ENCODE measurements at places on chromosomes 6 and 20. TPM values are rescaled to one million over a fixed set of nuclear protein-coding genes. Genes with fewer than 3 reads are reported as not detected.

DNA sequence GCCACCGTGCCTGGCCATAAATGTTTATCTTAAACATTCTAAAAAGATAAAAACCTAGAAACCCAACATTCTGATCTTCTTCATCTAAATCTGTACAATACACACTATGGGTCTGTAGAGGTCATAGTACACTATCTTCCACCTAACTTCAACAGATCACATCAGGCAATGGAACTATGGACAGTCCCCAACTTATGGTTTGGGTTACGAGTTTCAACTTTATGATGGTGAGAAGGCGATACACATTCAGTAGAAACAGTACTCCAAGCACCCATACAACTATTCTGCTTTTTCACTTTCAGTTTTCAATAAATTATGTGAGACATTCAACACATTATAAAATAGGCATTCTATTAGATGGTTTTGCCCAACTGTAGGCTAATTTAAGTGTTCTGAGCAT, 23.1 kb downstream of the FKBP5 start:
- DNase-seq: no peak
- H3K27me3 ChIP-seq: no peaks in the 10 kb centered on the region
- H3K27ac ChIP-seq: no peak overlapping the region
- no peak overlapping the region for H3K4me3 ChIP-seq
- H3K36me3 ChIP-seq: peaks cover 28% of the 10 kb centered on the region
- H3K4me1 ChIP-seq: peaks cover 55% of the 10 kb centered on the region

GRCh38 chr6:51514748-51515402, 572.5 kb downstream of the PKHD1 start:
- no peaks in the 10 kb centered on the region for H3K27me3 ChIP-seq
- no peak overlapping the region for H3K4me3 ChIP-seq
- no peaks in the 10 kb centered on the region for H3K36me3 ChIP-seq
- no peak for DNase-seq
- no peak overlapping the region for H3K27ac ChIP-seq

DNA sequence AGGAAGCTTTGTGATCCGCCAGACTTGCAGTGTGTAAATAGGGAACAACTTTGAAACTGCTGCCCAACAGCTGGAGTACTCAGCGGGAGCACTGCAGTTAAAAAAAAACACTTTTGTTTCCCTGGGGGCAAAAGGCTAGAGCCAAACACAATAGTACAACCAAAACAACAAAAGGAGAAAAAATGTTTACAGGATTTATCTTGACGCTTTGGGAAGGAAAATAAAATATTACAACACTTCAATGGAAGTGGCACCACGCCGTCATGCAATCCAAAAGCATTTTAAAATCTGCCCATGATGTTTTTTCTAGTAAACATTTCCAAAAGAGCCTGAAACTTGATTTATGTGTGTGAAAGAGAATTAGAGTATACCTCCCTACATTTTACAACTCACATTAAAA, 26.0 kb downstream of the PTPRK start:
- H3K4me1 ChIP-seq: peaks cover 27% of the 10 kb centered on the region
- H3K27me3 ChIP-seq: no peaks in the 10 kb centered on the region
- DNase-seq: no peak
- no peak overlapping the region for H3K27ac ChIP-seq

DNA sequence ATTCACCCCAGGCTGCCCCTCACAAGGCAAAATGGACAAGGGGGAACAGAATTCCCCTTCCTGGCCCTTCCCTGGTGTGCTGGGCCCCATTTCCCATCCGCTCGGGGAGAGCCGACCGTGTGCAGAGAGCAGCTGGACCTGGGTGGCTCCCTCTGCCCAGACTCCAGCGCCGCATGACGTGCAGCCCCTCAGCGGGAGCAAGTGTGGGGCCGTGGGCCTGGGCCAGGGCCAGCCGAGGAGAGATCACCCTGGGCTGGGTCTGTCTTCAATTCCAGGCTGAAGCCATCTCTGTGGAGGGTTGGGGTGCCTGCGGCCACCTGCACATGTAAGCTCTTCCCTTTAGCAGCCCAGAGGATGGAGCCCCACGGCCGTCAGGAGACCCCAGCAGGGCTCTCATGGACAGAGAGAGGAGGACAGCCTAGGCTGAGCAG, 241.8 kb downstream of the TTLL2 start:
- no peaks in the 10 kb centered on the region for H3K36me3 ChIP-seq
- DNase-seq: no peak
- no peak overlapping the region for H3K4me3 ChIP-seq
- H3K4me1 ChIP-seq: peaks cover 8% of the 10 kb centered on the region
- H3K27ac ChIP-seq: peak overlapping the region; percentile 36
- H3K27me3 ChIP-seq: no peaks in the 10 kb centered on the region

GRCh38 chr20:57939499-57939898, 229.7 kb upstream of the PMEPA1 start:
- no peaks in the 10 kb centered on the region for H3K4me1 ChIP-seq
- no peak for DNase-seq
- H3K4me3 ChIP-seq: no peak overlapping the region

DNA sequence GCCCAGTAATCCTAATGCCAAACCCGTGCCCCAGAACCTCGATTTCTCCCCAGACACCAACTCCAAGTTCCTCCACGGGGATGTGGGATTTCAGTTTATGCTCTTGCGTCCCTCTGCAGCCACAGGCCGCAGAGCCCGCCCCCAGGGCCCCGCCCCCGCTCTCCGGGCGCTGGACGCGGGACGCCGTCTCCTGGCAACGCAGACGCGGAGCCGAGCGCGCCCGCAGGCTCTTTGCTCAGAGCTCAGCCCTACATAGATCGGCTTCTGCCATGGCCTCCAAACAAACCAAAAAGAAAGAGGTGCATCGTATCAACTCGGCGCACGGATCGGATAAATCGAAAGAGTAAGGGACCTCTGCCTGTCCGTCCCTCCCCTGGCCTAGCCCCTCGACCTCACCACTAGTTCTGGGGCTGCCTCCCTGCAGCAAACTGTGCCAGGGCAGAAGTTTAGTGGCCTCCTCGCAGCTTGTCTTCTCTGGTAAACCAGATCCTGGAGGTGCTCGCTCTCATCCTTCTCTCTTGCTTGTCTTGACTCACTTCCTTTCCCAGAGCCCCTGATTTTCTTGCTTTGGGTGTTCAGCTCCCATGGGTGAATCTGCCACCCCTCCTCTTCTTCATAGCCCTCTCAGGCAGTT, at the start of gene ADGB:
TSS of gene ADGB (plus strand) at position 201 of the 634 bp plus-strand sequence. CDS start at position 270, 69 bp downstream.
- no peaks in the 10 kb centered on the region for H3K36me3 ChIP-seq
- H3K27me3 ChIP-seq: no peaks in the 10 kb centered on the region
- peak within 1 kb of the TSS; percentile 44 for H3K4me3 ChIP-seq
- peaks cover 11% of the 10 kb centered on the region for H3K4me1 ChIP-seq
- peak; percentile 86 for DNase-seq

DNA sequence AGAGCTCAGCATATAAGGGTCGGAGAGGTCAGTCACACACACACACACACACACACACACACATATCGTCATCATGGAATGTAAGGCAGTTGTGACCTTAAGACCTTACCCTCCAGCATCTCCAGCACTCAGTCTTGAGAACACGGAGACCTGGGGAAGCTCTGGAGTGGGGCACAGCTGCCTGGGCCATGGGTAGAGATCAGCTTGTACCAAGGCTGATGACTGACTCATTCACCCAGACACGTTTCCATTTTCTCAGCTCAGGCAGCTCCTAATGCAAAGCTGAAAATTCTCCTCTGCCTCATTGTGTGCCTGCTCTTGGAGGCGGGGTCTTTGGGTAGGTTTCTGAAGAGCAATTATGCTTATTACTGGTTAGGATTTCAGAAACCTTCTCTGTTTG, 38.3 kb upstream of the PDYN start:
- no peak overlapping the region for H3K27ac ChIP-seq
- H3K27me3 ChIP-seq: peaks cover 56% of the 10 kb centered on the region
- no peak for DNase-seq
- no peak overlapping the region for H3K4me3 ChIP-seq
- H3K4me1 ChIP-seq: no peaks in the 10 kb centered on the region
- H3K36me3 ChIP-seq: no peaks in the 10 kb centered on the region

GRCh38 chr6:142414462-142415250, 112.8 kb downstream of the ADGRG6 start:
- no peaks in the 10 kb centered on the region for H3K36me3 ChIP-seq
- no peak overlapping the region for H3K27ac ChIP-seq
- DNase-seq: no peak
- no peaks in the 10 kb centered on the region for H3K4me1 ChIP-seq
- no peaks in the 10 kb centered on the region for H3K27me3 ChIP-seq

DNA sequence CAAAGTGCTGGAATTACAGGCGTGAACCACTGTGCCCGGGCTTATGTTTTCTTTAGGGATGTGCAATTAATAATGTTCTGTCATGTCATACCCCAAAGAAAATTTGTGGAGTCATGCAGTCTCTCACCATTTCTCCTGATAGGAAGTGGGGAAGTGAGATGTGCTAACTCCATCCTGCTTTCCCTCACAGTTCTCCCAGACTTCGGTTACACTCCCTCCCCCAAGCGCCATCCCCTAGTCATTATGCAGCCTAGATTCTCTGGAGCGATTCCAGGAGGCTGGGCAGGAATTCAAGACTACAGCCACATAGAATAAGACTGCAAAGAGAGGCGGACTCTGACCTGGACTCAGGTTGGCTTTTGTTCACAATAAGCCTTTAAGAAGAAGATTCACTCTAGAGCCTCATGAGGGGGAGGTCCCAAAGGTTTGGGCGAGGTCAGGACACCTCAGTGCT, 271.4 kb downstream of the ALDH8A1 start:
- H3K4me3 ChIP-seq: no peak overlapping the region
- no peaks in the 10 kb centered on the region for H3K36me3 ChIP-seq
- no peaks in the 10 kb centered on the region for H3K27me3 ChIP-seq
- no peak for DNase-seq

GRCh38 chr6:129331450-129332138, 378.4 kb downstream of the ARHGAP18 start:
- no peaks in the 10 kb centered on the region for H3K36me3 ChIP-seq
- no peak overlapping the region for H3K27ac ChIP-seq
- DNase-seq: no peak
- no peak overlapping the region for H3K4me3 ChIP-seq
- no peaks in the 10 kb centered on the region for H3K4me1 ChIP-seq

GRCh38 chr6:163533443-163533842, 118.9 kb downstream of the QKI start:
- no peak overlapping the region for H3K27ac ChIP-seq
- H3K36me3 ChIP-seq: peaks cover 14% of the 10 kb centered on the region
- H3K27me3 ChIP-seq: no peaks in the 10 kb centered on the region
- no peak for DNase-seq
- no peak overlapping the region for H3K4me3 ChIP-seq

GRCh38 chr6:101578306-101578705, 184.8 kb downstream of the GRIK2 start:
- no peak overlapping the region for H3K27ac ChIP-seq
- H3K4me3 ChIP-seq: no peak overlapping the region
- DNase-seq: no peak
- H3K27me3 ChIP-seq: no peaks in the 10 kb centered on the region
- no peaks in the 10 kb centered on the region for H3K4me1 ChIP-seq

MCCD1 gene
- total RNA-seq: not detected

OR2J1 gene
- not detected for total RNA-seq

OR2B6 gene
- total RNA-seq: not detected

FARS2 gene
- 18.3 TPM for total RNA-seq
